ENCODE measurements at places on chromosomes 5 and 9.
A peak's percentile ranks its signal among the peaks of the same experiment; 100 is the strongest.

DNA sequence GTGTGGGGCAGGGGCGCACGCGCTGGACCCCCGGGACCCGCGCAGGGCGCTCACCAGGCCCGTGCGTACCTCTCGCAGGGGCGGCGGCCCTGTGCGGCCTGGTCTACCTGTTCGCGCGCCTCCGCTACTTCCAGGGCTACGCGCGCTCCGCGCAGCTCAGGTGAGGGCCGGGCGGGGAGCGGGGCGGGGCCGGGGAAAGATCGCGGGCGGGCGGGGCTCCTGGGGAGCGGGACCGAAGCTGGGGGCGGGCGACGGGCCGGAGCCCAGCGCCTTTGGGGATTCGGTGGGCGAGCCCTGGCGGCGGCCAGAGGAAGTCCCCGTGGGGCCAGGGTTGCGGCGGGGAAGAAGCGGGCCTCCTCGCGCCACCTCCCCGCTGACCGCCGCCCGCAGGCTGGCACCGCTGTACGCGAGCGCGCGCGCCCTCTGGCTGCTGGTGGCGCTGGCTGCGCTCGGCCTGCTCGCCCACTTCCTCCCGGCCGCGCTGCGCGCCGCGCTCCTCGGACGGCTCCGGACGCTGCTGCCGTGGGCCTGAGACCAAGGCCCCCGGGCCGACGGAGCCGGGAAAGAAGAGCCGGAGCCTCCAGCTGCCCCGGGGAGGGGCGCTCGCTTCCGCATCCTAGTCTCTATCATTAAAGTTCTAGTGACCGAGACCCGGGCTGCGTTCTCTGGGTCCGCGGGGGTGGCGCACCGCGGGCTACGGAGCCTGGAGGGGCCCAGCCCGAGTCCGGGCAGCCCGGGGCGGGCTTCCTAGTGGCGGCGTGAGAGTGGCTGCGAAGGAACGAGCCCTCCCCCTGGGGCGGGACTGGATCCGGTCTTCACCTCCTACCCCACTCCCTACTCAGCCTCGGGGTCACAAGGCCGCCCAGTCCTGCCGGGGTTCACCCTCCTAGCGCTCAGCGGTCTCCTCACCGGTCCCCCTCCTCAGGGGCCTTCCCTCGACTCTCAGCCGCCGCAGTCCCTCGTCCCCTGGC is 2.4 kb downstream of the LTC4S start:
- DNase-seq: peak; percentile 86

DNA sequence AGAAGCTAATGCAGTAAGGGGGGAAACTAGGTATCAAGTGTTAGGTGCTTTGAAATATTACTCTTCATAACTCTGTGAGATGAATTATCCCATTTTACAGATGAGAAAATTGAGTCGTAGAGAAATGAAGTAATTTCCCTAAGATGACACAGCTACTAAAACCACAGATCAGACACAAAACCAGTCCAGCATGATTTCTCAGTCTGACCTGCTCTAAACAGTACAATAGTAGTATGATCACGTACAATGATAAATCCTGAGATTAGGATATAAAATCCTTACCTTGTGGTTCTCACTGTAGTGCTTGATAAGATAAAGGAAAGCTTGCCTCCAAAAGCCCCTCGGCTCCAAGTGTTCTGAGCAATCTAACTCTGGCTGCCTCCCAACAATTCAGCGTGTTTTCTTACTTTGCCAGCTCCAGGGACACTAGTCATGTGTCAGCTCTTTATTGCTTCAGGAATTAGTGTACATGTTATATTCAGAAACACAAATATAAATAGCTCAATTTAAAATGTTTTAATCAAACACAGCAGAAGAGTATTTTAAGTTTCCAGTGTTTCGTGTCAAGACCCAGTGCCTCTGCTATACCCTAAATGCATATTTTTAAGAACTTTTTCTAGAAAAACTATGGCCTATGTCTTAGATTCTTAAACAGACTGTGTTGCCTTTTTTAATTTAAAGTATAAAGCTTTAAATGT is 243.6 kb downstream of the DENND1A start:
- DNase-seq: no peak

DNA sequence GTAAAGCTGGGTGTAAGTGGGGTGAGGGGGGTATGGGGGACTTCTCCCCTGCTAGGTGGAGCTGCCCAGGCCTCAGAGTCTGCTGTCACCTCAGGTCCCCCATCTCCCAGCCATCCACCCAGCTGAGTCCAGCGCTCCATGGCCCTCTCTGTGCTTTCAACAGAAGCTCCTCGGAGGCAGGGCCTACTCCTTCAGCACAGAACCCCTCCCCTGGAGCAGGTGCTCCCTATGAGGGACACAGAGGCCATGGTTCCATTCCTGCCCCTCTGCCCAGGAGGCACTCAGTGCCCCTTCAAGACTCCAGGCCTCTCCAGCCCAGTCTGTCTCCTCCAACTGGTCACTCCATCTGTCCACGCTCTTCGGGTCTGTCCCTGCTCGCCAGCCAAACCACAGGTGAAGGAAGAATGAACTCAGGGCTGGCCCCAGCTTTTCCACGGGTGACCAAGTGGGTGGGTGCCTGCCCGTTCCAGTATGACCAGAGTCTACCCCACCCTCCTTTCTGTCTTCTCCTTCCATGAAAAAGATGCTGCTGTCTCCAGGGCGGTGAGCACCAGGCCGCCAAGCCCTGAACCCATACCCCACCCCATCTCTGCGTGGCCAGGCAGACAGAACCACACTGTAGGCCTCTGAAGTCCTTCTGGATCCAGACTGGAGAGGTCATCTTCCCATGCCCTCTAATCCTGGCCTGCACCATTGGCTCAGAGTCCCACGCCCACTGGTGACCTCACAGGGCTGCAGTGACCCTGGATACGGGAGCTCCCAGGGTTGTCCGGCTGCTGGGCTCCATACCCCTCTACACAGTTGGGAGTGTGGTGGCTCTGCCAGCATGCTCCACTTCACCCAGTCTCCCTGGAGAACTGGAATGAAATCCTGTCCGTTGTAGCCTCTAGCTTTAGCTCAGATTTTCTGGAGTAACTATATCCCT is 11.9 kb downstream of the GBGT1 start:
- DNase-seq: no peak

GRCh38 chr9:98740226-98740881 is 31.6 kb upstream of the GABBR2 start:
- DNase-seq: no peak

DNA sequence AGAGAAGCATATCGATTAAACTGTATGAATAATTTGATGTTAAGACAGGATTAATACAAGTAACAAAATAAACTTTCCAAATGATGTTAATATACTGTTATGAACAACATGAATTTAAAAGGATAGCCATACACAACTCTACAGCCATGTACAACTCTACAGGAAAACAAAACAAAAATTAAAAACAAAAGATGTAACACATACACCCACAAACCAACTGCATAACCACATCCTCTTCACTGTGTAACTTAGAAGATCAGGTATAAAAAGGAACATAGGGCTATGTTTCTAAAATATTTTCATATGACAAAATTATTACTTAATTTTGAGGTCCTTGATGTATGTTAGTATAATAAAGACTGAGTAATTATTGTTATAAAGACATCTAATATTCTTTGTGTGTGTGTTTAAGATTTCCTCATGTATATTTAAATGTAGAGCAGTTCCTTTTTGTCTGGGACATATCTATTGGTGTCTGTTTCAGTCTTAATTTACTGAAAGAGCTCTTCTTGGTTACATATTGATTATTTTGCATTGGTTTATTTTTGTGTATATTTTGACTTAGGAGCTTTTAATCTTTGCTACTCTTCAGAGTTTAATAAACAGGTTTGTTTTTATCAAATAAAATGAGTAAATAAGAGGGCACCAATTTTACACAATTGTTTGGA is 966.8 kb upstream of the CTNND2 start:
- no peak for DNase-seq

DNA sequence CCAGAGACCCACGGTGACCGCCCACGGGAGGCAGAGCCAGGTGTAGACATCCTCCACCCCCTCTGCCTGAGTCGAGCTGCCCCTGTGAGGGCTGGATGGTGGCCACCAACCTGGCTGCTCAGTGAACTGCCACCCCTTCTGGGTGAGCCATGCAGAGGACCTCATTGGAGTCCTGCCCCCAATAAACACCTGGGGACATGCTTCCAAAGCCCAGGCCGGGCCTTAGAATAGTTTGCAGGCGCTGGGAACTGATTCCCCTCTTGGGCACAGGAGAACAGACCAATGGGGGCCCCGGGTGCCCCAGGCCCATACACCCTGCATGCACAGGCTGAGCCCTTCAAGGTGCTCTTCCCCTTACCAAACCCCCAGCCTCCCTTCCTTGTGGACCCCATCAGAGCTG is 38.1 kb upstream of the GFPT2 start:
- DNase-seq: no peak

DNA sequence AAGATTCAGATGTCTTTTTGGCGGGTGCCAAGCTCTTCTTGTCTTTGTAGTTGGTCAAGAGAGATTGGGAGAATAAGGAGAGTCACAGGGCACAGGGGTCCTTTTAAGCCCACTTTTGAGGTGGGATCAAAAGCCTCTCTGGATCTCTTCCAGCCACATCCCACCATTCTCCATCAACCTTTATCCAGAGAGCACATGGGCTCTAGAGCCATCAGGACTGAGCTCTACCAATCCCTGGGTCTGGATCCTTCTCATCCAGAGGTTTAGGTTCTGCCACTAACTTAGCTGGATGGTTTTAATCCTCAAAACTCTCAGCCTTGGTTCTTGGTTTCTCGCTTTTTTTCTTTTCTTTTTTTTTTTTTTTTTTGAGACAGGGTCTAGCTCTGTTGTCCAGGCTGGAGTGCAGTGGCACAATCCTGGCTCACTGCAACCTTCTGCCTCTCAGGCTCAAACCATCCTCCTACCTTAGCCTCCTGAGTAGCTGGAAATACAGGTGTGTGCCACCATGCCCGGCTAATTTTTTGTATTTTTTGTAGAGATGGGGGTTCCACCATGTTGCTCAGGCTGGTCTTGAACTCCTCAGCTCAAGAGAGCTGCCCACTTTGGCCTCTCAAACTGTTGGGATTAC is 44.6 kb upstream of the MATR3 start:
- DNase-seq: no peak

- DNase-seq: no peak
These were observed 81.4 kb downstream of the DTWD2 start for GRCh38 chr5:118906947-118907346.

DNA sequence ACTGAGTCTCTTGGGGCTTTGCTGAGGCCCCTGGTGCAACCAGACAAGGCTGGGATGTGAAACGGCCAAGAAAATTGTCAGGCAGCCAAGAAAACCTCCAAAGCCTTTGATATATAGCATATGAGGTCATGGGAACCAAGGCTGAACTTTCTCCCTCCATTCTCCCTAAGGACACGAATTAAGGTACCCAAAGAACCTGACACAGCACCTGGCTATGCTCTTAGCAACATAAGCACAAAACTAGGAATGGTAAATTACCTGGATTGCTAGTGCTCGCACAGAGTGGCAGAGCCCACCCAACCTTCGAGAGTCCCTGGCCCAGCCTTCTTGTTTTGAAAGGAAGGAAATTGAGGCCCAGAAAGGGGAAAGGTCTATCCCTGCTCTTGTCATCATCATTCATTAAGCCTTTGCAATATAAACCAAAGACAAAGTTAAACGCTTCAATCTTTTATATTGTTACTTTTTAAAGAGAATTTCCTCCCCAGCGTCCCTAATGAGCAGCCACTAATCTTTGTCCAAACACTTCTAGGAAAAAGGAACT is 220.0 kb upstream of the NR4A3 start:
- DNase-seq: peak; percentile 2

- DNase-seq: no peak
These were observed 5.9 kb upstream of the MELK start for GRCh38 chr9:36566813-36567221.

- no peak for DNase-seq
These were observed 33.4 kb upstream of the PTGER4 start for GRCh38 chr5:40646266-40646665.

DNA sequence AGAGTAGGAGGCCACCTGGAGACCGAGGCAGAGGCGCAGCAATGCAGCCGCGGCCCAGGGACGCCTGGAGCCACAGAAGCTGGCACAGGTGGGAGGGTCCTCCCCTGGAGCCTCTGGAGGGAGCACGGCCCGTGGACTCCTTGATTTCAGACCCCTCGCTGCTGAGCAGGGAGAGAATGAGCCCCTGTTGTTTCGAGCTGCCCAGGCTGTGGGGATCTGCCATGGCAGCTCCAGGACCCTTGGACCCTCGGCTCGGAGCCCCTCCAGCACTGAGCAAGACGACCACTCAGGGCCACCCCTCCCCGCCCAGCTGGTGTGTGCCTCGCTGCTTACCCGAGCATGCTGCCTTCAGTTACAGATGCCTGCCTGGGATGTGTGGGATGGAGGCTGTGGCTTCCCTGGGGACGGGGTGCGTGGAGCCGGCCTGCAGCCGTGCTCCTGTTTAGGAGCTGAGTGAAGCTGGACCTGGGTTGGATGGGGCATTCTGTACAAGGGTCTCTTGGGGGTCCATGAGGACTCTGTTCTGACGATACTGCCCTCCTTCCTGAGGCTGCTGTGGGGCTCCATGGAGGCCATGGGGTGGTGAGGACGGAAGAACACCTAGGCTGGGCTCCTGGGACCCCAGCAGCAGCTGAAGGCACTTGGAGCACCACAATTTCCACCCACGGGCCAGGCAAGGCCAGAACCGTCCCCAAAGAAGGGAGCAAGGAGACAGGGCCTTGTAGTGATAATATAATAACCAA is 115.1 kb upstream of the LPCAT1 start:
- DNase-seq: no peak

- DNase-seq: no peak
These were observed 48.4 kb upstream of the GNE start for GRCh38 chr9:36306471-36307306.

DNA sequence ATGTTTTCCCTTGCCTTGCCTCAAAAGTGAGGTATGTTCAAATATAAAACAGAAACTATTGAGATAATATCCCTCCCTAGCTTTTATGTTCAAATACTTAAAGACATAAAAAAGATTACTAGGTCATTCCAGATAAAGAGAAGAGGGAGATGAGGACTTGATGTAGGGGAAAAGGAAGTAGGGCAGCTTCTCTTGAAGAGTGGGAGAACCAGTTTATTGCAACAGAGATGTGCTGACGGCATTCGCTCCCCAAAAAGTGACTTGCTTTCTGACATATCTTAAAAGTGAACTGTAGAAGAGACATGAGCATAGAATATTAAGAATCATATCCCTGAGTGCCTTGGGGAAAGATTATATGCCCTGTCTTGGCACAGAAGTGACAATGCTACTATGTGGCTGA is 330.2 kb upstream of the NREP start:
- DNase-seq: no peak

DNA sequence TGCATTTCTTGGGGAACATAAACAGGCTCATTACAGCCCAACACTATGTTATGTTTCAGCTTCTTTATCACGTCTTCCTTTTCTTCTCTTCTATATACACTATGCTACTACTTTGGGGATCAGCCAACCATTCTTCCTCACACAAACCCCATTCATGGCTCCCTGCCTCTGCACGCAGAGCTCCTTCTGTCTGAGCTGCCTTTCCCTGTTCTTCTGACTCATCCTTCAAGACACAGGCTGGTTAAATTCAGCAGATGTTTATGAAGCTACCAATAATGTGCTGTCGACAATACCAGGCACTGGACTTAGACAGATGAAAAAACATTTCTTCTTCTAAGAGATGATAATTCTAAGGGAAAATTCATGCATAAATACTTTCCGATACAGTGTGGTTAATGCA is 102.5 kb upstream of the TXNDC8 start:
- DNase-seq: no peak

Data from nephron progenitor cell (in vitro differentiated cells).